ENCODE measurements at places on chromosomes 3 and 15.

GRCh38 chr3:100209948-100210771, 50.6 kb upstream of the TBC1D23 start:
- DNase-seq: peak; percentile 65

GRCh38 chr3:148330542-148330941, 367.2 kb upstream of the AGTR1 start:
- DNase-seq: no peak

- peak; percentile 60 for DNase-seq
Observed at GRCh38 chr15:51161491-51162220, 67.0 kb upstream of the TNFAIP8L3 start.

- DNase-seq: no peak
Observed at GRCh38 chr3:120641696-120642246, 40.3 kb downstream of the HGD start.

DNA sequence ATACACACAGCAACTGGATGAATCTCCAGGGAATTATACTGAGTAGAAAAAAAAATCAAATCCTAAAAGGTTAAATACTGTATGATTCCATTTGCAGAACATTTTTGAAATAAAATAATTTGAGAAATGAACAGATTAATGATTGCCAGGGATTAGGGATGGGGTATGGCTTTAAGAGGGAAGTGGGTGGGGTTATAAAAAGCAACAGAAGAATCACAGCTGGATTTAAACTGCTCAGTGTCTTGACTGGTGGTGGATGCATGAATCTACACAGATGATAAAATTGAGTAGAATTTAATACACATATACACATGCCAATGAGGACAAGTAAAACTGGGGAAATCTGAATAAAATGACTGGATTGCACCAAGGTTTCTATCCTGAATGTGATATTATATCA, 79.7 kb upstream of the GOLGA8B start:
- no peak for DNase-seq

GRCh38 chr3:195460091-195460713, 17.4 kb upstream of the ACAP2 start:
- DNase-seq: no peak

DNA sequence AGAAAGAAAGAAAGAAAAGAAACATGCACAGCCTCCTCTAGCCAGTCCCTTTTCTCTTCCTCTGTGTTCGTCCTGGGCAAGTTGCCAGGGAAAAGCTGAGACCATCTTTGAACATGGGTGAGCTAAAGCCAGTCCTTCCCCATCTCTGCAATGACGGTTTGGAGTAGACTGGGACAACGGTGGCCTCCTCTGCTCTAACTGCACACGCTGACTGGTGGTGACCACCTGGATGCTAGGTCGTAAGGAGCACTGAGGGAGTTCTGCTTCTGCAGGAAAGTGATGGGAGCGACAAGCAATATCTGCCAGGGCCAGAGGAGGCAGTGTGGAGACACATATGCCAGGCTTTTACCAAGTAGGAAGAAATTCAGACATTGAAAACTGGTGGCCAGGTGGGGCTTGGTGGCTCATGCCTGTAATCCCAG, 111.7 kb downstream of the NUP210 start:
- DNase-seq: peak; percentile 20

GRCh38 chr3:42980909-42981308, 1.8 kb downstream of the GASK1A start:
- peak; percentile 14 for DNase-seq

DNA sequence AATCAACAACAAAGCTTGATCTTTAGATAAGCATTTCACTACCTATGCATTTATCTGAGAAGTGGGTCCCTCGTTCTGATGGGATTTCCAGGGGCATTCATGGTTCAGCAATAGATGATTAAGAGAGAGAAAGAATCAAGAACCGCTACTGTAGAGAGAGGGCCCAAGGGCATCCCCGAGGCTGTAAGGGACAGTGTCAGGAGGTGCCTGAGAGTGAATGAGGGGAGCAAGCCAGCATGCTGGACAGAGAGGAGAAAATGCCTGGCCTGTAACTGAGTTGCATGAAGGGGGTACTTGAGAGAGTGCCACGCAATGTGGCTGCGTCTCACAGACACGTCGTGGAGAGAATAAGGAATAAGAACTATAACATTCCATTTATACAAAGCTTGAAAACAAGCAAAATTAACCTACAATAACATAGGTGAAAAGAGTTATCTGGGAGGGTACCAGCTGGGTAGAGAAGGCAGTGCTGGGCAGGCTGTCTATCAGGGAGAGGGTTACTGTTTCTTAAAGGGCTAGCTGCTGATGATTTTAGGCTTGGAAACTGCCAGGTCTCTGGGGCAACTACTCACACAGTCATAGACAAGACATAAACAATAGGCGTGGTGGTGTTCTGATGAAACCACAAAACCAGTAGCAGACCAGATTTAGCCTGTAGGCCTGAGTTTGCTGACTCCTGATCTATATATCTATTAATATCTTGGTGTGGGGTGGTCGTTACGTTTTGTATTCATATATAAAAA, 374.6 kb upstream of the CFAP20DC start:
- DNase-seq: peak; percentile 67

GRCh38 chr15:99753066-99753465, 19.8 kb upstream of the LYSMD4 start:
- DNase-seq: no peak

DNA sequence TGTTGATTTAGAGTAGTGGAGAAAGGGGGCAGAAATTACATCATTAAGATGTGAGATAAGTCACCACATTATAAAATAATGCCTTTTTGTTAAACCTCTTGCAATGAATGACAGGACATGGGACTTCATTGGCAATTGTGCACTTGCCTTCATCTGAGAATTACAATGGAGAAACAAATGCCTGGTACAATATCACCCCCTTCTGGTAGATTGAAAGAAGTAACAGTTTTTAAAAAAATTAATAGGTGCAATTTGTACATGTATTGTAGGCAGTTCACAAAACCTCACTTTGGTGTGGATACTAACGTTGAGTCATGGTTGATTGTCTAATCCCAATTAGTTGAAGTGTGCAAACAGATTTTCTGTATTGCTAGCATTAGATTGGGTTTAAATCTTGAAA, 4.6 kb upstream of the P2RY14 start:
- DNase-seq: peak; percentile 29

GRCh38 chr3:56962206-56962605, 98.3 kb upstream of the SPATA12 start:
- no peak for DNase-seq

- DNase-seq: peak; percentile 34
Observed at GRCh38 chr3:51621091-51621892, 49.8 kb upstream of the TEX264 start.

DNA sequence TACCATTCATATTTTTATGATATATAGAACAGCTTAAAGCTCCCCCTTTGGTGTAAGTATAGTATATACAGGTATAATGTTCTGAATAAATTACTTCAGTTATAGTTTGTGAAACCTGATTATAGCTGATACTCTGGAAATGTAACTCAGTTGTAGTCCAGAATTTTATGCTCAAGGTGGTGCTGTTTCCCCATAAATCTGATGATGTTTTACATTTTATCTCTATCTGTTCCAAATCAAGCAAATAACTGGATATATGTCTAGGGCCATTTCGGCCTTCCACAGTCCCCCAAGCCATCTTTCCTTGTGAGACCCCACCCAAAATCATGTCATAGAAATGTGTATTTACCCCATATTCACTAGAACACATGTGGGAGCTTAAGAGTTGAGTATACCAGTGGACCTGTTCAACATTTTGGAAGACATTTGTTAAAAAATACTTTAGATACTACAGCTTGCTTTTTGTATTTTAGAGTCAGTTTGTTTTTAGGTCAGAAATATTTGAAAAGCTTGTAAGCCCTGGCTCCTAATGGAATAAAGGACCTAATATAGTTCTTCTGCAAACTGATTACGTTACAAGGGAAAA, 107.1 kb downstream of the ATG7 start:
- peak; percentile 43 for DNase-seq

- no peak for DNase-seq
Observed at GRCh38 chr3:11721479-11721878, 77.8 kb upstream of the VGLL4 start.

GRCh38 chr15:74434263-74435136, 742 bp upstream of the SEMA7A start:
- DNase-seq: no peak

GRCh38 chr3:69511361-69511760, 125.5 kb upstream of the FRMD4B start:
- no peak for DNase-seq

- DNase-seq: no peak
Observed at GRCh38 chr3:37609181-37610110, 252.2 kb upstream of the CTDSPL start.

GRCh38 chr3:56115199-56115598, 353.1 kb downstream of the ERC2 start:
- DNase-seq: no peak

DNA sequence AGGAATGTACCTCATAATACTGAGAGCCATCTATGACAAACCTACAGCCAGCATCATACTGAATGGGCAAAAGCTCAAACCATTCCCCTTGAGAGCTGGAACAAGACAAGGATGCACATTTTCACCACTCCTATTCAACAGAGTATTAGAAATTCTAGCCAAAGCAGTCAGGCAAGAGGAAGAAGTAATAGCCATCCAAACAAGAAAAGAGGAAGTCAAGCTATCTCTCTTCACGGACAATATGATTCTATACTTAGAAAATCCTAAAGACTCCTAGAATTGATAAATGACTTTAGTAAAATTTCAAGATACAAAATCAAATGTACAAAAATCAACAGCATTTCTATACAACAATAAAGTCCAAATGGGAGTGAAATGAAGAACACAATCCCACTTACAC, 30.2 kb downstream of the OCA2 start:
- no peak for DNase-seq

GRCh38 chr3:188841906-188842305, 329.9 kb upstream of the TPRG1 start:
- no peak for DNase-seq

DNA sequence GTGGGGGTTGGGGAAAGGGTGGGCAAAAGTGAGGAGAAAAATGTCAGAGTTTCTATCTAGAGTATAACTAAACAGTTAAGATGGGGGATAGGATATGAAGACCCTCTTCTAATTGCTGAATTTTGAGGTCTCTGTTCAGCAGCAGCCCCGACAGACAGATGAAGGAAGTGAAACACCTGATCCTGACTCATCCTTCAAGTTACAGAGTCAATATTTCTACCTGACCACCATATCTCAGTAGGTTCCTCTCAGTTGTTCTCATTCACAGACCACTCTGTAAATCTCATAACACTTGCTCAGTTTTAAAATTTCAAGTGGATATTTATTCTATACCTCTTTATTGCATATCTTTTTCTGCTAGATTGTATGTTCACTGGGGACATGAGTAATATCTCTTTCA, 69.5 kb downstream of the CCDC54 start:
- DNase-seq: no peak

GRCh38 chr15:60720086-60720485, 241.1 kb upstream of the ICE2 start:
- no peak for DNase-seq

GRCh38 chr3:104347291-104347690, 1019.4 kb upstream of the ALCAM start:
- DNase-seq: no peak

GRCh38 chr3:17340693-17341092, 401.7 kb downstream of the TBC1D5 start:
- DNase-seq: no peak

DNA sequence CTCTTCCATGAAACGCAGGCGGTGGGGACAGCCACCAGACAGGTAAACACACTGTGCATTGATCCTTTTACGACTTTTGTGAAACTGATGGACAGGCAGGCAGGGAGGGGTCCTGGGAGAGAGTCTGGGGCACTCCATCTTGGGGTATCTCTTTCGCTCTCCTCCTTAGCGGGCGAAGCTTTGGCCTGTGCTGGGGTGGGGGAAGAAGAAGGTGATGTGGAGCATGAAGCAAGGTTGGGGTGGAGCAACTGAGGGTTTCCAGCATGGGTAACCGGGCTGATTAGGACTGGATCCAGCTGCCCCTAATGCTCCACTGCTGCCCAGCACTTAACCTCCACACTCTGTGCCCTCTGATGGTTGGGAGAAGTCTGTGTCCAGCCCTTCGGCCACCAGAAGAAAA, 25.6 kb downstream of the MUC20 start:
- DNase-seq: no peak

Data from foreskin fibroblast (primary cell).